NCI-H1092 (cell line): ENCODE measurements at places on chromosomes 12 and 14.

GRCh38 chr14:103692159-103692558 lies 23.1 kb downstream of the XRCC3 start:
- no peak for DNase-seq

- no peak for DNase-seq
These were observed 146.1 kb upstream of the NCOR2 start for GRCh38 chr12:124713436-124714082.

- DNase-seq = no peak
These were observed 48.1 kb downstream of the EPS8 start for GRCh38 chr12:15741082-15741481.

DNA sequence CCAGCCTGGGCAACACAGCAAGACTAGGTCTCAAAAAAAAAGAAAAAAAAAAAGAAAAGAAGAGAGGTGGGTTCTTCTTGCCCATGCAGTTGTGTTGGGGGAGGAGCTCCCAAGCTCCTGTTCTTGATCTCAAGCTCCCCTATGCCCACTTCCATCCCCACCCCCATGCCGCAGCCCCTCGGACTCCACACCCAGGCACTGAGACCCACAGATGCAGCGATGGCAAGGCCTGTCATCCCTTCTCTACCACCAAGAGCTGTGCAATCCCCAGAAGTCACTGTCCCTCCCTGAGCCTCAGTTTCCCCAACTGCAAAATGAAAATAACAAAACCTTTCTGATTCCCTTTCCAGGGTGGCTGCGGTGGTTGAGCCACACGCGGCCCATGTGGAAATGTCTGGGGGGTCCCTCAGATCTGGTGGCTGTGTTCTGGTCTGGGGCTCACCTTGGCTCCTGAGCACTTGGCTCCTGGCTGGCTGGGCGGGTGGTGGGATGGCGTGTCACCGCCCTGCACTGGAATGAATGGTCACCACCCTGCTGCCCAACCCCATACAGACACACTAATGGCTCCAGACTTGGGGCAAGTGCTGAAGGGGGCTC lies 22.6 kb upstream of the KIF26A start:
- DNase-seq = no peak

DNA sequence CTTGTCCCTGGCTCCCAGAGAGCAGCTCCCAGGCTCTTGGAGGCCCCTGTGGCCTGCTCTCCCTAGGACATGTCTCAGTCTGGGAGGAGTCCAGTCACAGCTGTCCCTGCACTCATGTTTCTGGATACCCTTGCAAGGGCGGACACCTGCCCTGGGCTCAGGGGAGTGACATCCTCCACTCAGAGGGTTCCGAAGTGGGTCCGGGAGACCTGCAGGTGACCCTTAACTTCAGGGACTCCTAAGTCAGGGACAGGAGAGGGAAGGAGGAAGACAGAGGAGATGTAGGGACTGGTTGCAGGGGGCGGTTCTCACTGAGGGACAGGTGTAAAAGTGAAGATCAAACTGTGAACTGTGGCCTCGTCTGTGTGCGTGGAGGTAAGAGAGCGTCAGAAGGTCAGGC lies 37.6 kb downstream of the CACNA2D4 start:
- no peak for DNase-seq

- DNase-seq = no peak
These were observed 374.4 kb downstream of the BCAT1 start for GRCh38 chr12:24574538-24574937.
